Myocyte (in vitro differentiated cells): ENCODE measurements at places on chromosomes 4 and X. TPM values are rescaled to one million over a fixed set of nuclear protein-coding genes. Genes with fewer than 3 reads are reported as not detected.

DNA sequence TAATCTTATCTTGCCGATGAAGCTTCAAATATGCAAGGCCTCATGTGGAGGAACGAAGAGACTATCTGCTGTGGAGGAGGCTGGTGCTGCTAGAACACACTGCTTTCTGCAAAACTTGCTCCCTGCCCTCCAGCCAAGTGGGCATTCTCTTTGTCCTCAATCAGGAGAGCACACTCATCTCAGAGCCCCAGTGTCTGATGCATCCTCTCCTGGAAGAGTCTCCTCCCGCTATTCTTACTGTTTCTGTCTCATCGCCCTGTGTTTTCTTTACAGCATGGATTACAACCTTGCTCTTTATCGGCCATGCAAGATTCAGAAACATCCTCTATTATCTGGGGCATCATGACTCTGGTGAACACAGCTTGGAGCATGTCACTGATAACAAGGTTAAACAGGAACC is 68.2 kb upstream of the MTNR1A start:
- no peak for DNase-seq

DNA sequence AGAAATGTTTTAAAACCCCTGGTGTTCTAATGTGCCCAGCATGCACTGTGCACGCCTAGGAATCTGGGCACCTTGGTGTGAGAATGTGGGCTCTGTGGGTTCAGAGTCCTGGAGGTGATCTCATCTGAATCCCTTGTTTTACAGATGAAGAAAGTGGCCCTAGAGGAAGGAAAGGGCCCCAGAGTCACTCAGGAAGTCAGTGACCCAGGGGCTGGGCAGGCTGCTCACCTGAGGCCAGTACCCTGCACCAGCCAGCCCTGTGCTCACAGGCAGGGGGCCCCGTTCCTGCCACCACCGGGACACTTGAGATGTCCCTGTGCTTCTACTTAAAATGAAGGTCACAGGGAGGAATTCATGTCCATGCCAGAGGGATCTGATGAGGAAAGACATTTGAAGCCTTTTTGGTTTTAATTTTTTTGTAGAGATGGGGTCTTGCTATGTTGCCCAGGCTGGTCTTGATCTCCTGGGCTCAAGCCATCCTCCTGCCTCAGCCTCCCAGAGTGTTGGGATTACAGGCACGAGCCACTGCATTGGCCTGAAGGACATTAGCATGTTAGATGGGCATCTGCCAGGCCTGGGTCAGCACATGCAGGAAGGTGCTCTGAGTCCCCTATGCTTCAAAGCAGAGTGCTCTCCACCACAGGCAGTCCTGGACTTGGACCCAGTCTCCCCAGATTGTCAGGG is 7.4 kb upstream of the S100P start:
- no peak for DNase-seq

The GPC4 gene
- total RNA-seq: 0.99 and 1.2 TPM in 2 replicates

The NPY1R gene
- 0.16 TPM in 1 of 2 replicates, not detected in the other for total RNA-seq

The NRK gene
- total RNA-seq: not detected in 2 replicates
